ENCODE measurements at places on chromosomes 13 and 19.

GRCh38 chr19:31254180-31254551, 95.1 kb downstream of the TSHZ3 start:
- no peak for DNase-seq

GRCh38 chr19:1026783-1027649, 608 bp downstream of the CNN2 start:
- DNase-seq: peak; percentile 18

- DNase-seq: no peak
Measured at GRCh38 chr13:21583478-21583877, 20.5 kb downstream of the MICU2 start.

GRCh38 chr19:15159251-15159650, 41.5 kb downstream of the NOTCH3 start:
- no peak for DNase-seq

- no peak for DNase-seq
Measured at GRCh38 chr13:112245179-112245724, 130.9 kb upstream of the SPACA7 start.

Data from left ventricle myocardium inferior (tissue), 1 donor.